ENCODE measurements at places on chromosomes 13 and 19.

DNA sequence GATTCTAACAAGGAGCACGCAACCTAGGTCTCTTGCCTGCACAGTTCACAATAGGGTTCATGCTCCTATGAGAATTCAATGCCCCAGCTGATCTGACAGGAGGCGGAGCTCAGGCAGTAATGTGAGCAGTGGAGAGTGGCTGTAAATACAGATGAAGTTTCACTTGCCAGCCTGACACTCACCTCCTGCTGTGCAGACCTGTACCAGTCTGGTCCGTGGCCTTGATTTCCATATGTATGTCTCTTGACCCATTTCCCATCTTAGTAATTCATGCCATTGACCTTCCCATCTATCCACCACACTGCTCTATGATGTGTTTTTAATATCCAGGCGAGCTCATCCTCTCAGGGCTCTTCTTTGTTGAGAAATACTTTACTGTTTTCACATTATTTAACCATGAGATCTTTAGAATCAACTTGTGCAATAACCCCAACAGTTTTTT, 95.2 kb downstream of the LRCH1 start:
- DNase-seq = no peak

GRCh38 chr19:16470541-16470910, 1.2 kb downstream of the EPS15L1 start:
- DNase-seq = no peak

DNA sequence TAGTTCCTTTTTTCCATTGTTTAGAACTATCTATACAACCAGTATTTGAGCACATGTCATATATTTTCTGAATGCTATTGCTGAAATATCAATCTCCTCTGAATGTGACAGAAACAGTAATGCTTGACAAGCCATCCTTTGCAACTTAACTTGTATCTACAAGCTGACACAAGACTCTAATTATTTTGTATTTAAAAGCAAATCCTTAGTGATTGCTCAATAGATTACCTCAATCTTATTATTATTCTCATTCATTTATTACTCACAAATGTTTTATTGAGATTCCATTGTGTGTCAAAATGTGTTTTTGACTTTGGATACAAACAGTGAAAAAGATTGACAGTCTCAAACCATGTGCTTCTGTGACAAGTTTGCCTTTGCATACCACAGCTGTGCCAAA, 787.8 kb upstream of the PRR20A start:
- DNase-seq = no peak

DNA sequence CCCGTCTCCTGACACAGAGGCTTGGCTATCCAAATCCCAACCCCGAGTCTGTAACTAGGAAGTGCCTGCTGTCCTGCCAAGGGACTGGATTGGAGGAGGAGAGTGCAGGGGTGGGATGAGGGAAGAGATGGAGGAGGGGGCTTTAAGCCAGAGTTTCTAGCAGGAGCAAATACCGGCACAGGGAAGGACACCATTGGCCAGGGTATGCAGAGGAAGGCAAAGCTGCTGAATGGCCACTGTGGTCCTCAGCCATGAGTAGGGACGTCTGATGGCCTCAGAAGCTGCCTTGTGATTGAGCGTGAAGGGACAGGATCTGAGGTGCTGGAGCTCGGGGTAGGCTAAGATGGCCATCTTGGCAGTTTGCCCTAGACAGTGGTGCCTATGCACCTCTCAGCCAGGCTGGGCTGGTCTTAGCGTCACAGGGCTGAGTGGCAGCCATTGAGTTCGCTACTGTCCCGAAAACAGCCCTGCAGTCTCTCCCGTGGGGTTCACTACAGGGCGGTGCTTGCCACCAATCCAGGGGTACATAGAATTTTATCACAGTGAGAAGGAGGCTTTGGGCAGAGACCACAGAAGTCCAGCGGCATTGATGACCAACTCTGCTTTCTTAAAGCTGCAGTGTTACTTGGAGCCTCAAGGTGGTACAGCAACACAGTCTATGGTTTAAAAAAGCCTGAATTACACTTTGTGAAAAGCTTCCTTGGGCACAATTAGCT, 61.8 kb downstream of the AKAP11 start:
- no peak for DNase-seq

DNA sequence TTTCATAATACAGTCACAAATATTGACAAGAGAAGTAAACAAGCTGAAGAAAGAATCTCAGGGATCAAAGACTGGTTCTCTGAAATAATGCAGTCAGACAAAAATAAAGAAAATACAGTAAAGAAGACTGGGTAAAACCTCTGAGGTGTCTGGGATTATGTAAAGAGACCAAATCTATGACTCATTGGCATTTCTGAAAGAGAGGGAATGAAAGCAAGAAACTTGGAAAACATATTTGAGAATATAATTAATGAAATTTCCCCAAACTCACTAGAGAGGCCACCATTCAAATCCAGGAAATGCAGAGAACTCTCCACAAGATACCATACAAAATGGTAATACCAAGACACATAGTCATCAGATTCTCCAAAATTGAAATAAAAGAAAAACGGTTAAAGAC, 53.0 kb upstream of the GPC6 start:
- DNase-seq = no peak

GRCh38 chr19:27718234-27718633, 1494.7 kb downstream of the UQCRFS1 start:
- no peak for DNase-seq

GRCh38 chr19:39156326-39157230, 31.0 kb downstream of the PAK4 start:
- no peak for DNase-seq

DNA sequence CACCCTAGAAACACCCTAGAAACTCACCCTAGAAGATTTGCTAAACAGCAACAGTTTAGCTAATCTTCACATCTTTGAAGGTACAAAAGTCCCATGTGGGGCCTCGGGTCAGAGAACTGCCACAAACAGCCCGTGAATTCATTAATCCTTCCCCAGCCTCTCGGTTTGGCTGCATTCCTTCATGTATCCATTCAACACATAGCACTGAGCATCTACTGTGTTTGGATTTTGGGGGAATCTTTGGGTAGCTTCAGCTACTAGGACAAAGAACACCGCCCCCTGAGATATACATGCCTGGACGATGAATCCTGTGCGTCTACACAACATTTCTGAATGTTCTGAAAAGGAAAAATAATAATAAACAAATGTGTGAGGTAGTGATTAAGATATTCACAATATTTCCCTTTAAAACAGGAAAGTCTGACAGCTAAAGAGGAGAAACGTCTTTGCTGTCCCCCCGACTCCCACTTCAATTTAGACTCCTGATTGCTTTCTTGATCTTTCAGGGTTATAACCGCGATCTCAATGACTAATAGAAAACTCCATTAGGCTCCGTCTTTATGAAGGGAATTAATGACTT, 63.5 kb downstream of the ALOX5AP start:
- DNase-seq = no peak

DNA sequence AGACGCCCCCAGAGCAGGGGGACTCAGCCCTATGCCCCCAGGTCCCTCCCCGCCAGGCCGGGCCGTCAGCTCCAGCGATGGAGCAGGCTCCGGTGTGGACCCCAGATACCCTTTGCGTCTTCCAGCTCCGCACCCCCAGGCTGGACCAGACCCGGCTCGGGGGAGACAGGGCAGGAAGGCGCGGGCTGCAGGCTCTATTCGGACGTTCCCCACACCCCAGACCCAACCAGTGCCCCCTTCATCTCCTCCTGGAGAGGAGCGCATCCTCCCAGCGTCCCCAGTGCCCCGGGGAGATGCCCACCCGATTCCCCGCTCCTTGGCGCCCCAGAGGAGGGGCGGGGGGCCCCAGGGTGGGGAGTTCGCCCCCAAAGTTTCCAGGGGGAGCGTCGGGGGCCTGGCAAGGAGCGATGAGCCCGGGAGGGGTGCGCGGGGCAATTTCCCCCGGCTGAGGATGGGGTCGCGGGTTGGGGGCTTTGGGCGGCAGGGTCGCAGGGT, 389 bp downstream of the LINGO3 start:
- DNase-seq = no peak

DNA sequence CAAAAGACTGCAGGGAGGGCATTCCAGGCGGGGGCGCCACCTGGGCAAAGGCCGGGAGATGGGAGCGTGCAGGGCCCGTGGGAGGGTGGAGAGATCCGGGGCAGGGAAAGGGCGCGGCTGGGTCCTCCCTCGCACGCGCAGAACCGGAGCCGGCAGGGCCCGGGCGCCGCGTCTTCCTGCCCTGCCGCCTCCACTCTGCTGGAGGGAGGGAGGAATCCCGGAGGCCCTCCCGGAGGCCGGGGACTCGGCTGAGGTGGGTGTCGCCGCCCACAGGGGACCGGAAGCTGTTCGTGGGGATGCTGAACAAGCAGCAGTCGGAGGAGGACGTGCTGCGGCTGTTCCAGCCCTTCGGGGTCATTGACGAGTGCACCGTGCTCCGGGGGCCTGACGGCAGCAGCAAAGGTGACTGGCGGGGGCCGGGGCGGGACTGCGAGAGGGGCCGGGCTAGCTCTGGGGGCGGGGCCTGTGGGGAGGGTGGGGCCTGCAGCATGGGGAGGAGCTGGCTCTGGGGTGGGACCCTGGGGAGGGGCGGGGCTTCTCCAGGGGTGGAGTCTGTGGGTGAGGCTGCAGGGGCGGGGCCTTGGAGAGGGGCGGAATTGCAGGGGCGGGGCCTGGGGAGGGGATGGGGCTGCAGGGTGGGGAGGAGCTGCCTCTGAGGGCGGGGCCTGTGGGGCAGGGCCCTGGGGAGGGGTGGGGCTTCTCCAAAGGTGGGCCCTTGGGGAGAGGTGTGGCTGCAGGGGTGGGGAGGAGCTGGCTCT, 51.3 kb downstream of the CELF5 start:
- DNase-seq = peak; percentile 43

DNA sequence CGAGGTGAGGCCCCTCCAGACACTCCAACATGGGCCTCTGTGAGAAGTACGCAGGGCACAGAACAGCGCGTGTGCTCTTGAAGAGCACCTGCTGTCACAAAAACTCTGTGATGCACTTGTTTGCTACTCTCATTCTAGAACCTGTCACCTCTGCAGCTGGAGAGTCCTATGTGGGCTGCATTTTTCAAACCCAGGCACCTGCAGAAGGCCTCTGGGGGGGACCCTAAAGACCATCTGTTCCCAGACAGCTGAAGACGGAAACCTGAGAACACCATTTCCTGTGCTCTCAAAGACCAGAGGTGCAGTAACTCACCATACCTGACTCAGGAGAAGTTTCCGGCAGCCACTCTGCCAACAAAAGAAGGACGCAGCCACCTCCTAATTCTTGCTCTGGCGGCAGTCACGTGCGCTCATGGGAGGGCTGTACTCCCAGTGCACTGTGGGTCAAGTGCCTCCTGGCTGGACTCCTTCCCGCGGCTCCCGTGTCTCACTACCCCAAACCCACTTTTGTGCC, 28.1 kb downstream of the RANBP3 start:
- DNase-seq = no peak

- no peak for DNase-seq
Measured at GRCh38 chr13:97953376-97953970, at the start of gene IPO5. TSS of gene IPO5 (plus strand) at chr13:97953675. CDS start at chr13:97976697, 23,022 bp downstream.

GRCh38 chr13:71852736-71853135, 14.3 kb downstream of the DACH1 start:
- DNase-seq = no peak

GRCh38 chr13:51713807-51714206, 90.2 kb downstream of the DHRS12 start:
- DNase-seq = no peak

DNA sequence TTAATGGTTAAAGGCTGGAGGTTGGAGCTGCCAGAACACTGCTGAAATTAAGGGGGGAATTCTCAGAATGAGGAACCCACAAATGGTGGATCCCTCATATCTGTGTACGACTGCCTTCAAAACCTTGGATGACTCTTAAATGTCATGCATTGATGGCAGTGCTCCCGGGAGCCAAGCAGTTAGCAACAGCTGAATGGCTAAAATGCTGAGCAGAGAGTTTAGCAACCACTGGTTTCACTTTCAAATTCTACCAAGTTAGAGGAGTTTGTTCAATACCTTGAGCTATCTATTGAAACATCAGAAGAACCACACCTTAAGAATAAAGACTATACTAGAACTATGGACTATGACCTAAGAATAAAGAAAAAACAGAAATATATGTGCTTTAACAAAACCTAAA, 41.4 kb downstream of the UQCRFS1 start:
- no peak for DNase-seq

GRCh38 chr13:87089391-87089790, 581.8 kb upstream of the SLITRK5 start:
- DNase-seq = peak; percentile 78

DNA sequence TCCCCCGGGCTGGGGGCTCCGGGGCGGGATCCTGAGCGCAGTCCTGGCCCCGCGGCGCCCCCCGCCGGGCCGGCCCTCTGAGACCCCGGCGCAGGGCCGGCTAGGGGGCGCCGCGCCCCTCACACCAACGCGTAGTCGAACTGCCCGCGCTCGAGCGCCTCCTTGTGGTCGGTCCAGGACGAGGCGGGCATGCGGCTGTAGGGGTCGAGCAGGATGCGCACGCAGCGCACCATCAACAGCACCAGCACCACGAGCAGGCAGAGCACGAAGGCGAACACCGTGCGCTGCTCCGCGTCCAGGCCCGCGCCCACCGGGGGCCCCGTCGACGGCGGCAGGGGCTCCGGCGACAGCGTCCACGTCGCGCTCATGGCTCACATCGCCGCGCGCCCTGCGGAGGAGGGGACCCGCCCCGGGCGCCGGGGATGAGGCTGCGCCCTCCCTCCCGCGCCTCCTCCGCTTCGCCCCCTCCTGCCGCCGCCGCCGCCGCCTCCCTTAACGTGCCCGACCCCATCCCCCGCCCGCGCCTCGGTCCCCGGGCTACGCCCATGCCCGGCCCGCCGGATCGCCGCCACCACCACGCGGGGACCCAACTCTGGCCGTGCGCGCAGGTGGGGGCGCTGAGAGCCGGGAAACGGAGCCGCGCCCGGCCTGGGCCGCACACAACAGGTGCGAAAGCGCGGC, 624 bp downstream of the CTXN1 start:
- DNase-seq = no peak

DNA sequence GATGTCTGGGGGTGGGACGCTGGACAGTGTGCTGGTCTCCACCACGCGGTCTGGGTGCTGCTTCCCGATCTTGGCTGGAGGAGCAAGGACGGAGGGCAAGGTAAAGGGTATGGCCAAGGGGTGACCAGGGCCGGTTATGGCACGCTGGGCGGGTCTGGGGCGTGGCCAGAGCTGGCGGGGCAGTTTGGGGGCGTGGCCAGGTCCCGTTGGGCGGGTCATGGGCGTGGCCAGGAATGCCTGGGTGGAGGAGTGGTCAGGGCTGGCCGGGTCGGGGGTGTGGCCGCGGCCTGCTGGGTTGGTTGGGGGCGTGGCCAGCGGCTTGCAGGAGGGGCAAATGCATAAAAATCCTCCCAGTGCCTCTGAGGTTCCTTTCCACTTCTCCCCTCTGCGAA, 19.2 kb downstream of the GPX4 start:
- DNase-seq = no peak

- DNase-seq = no peak
Measured at GRCh38 chr13:109408591-109409382, 377.6 kb downstream of the IRS2 start.

GRCh38 chr13:100229603-100230002, 140.7 kb downstream of the PCCA start:
- DNase-seq = no peak

GRCh38 chr19:18023622-18024251, 15.8 kb downstream of the ARRDC2 start:
- DNase-seq = no peak

GRCh38 chr19:16541526-16542044, 652 bp downstream of the CHERP start:
- DNase-seq = no peak
